ENCODE measurements at places on chromosomes 4 and X.

DNA sequence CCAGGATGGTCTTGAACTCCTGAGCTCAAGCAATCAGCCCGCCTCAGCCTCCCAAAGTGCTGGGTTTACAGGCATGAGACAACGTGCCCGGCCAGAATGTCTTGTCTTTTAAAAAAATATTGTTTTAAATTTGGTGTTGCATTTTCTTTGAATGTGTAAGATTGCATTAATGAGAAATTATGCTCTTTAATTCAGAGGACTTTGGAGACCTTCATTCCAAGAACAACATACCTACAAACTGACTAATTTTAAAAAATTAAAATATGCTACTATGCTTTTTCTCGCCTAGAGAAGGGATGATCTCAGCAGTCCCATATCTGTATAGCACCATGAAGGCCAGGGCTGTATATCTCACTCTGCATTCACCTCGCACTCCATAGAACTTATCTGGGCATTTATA, 204.3 kb upstream of the SLC7A11 start:
- no peak for DNase-seq

DNA sequence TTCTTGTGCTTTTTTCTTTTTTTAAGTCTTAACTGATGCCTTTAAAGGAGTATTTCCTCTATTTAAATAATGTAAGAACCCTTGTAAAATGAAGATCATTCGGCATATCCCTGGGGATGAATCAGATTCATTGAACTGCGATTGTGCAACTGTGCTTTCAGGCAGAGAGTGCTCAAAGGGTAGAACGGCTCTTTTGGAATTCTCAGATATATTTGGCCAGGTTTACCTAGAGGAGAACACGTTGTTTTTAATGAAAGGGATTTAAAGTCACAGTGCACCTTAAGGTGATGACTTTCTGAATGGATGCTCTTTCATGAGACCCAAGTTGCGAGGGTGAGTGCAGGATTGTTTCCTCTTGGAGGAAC, 51.6 kb upstream of the ELOVL6 start:
- DNase-seq: no peak

GRCh38 chr4:55510685-55511084, 36.0 kb downstream of the CLOCK start:
- DNase-seq: no peak

DNA sequence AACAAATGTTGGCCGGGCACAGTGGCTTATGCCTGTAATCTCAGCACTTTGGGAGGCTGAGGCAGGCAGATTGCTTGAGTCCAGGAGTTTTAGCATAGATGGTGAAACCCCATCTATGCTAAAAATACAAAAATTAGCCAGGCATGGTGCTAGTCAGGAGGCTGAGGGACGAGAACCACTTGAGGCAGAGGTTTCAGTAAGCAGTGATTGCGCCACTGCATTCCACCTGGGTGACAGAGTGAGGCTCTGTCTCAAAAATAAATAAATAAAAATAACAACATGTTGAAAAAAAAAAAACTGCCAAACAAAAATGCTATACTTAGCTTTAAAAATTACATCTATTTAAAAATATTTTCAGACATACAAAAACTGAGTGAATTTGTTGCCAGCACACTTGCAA, 374.2 kb upstream of the SMIM31 start:
- no peak for DNase-seq

GRCh38 chr4:13182133-13182532, 302.0 kb downstream of the RAB28 start:
- no peak for DNase-seq

- DNase-seq: no peak
Observed at GRCh38 chrX:27086237-27086636, 376.9 kb downstream of the PPP4R3C start.

DNA sequence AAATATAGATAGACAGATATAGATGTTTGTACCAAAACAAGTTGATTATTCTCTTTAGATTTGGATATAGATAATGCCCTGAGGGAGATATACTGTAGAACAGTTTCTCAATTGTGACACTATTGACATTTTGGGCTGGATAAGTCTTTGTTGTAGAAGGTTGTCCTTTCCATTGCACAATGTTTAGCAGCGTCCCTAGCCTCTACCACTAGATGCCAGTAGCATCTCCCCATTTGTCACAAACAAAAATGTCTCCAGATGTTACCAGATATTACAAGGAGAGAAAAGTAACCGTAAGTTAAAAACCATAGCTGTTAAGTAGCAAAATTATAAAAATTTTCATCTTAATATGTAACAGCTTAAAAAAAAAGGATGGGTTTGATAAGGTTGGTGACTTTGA, 2595.3 kb downstream of the ARAP2 start:
- peak; percentile 44 for DNase-seq

- DNase-seq: no peak
Observed at GRCh38 chr4:84596826-84597225, 13.9 kb downstream of the CDS1 start.

GRCh38 chrX:114178126-114178525, 405.8 kb upstream of the HTR2C start:
- DNase-seq: no peak
